ENCODE measurements at places on chromosomes 7 and 10. TPM values are rescaled to one million over a fixed set of nuclear protein-coding genes. Genes with fewer than 3 reads are reported as not detected.

GRCh38 chr10:132916956-132917666 is 25.3 kb downstream of the CFAP46 start:
- no peak for ATAC-seq

DNA sequence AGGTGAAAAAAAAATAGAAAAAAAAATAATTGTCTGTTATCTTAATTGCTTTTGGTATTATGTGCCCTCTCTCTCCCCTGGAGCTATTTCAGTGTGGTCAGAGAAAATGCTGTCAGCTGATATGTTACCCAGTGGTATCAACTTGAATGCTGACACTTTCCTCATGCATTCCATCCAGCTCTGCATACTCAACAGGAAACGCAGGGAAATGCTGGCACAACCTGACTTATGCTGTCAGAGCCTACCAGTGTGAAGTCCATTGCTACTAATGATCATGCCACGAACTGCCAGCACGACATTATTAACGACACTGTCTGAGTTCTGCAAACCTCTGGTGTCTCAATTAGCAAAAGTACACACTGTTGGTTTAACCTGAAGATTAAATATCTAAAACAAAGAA is 182.8 kb downstream of the ZWINT start:
- no peak for ATAC-seq

- ATAC-seq, result no peak
Measured at GRCh38 chr7:103037476-103037822, 37.1 kb downstream of the FBXL13 start.

The GSTO2 gene
- 3.6 TPM for total RNA-seq
